ENCODE measurements at places on chromosomes 12 and 14.
A peak's percentile ranks its signal among the peaks of the same experiment; 100 is the strongest.

DNA sequence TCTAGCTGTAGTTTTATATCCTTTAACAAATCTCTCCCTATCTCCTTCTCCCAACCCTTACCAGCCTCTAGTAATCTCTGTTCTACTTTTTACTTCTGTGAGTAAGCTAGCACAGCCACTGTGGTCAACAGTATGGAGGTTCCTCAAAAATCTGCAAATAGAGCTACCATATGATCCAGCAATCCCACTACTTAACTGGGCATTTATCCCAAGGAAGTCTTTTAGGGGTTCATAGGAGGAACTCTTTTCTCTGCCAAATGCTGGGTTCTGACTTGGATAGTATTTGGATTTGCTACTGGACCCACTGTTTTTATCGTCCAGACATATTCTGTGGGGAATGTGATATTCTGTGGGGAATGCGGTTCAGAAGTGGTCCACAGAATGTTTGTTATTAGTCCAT, 41.1 kb downstream of the EID3 start:
- DNase-seq, result no peak

- no peak for DNase-seq
These were observed 32.7 kb upstream of the RIN3 start for GRCh38 chr14:92480856-92481255.

GRCh38 chr12:98532687-98533304, 17.4 kb downstream of the TMPO start:
- peak; percentile 71 for DNase-seq

GRCh38 chr12:130987151-130987931, 33.6 kb downstream of the ADGRD1 start:
- DNase-seq, result no peak

- no peak for DNase-seq
These were observed 40.4 kb downstream of the P2RX4 start for GRCh38 chr12:121250359-121250758.

GRCh38 chr14:93977790-93978581, 1.6 kb upstream of the ASB2 start:
- no peak for DNase-seq

DNA sequence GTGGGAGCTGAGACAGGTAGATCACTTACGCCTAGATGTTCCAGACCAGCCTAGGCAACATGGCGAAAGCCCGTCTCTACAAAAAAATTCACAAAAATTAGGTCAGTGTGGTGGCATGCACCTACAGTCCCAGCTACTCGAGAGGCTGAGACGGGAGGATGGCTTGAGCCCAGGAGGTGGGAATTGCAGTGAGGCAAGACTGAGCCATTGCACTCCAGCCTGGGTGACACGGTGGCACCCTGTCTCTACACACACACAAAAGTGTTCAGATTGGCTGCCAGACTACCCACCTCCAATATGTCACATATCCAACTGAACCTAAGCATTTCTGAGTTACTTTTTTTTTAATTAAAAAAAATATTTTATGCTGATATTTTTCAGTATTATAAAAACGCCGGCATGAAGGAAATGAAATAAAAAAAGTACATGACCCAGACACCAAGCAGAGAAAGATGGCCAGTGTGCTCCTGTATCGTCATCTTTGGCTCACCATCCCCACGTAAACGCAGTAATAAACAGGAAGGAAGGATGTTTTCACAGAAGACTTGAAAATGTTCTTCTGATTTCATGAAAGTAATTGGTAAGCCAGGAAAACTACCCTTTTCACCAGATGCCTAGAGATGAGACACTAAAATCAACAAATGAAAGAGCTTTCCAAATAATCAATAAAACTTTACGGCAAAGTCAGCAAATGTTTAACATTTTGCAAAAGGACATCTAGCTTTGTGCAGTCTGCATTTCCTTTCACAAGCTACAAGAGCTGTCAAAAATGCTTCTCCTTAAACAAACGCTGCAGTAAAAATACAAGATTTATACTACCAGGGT, 26.4 kb downstream of the CDC42BPB start:
- DNase-seq, result no peak

GRCh38 chr14:98298481-98299244, 973.3 kb downstream of the BCL11B start:
- no peak for DNase-seq

- DNase-seq, result no peak
These were observed 75.8 kb upstream of the RIN3 start for GRCh38 chr14:92437729-92438285.

DNA sequence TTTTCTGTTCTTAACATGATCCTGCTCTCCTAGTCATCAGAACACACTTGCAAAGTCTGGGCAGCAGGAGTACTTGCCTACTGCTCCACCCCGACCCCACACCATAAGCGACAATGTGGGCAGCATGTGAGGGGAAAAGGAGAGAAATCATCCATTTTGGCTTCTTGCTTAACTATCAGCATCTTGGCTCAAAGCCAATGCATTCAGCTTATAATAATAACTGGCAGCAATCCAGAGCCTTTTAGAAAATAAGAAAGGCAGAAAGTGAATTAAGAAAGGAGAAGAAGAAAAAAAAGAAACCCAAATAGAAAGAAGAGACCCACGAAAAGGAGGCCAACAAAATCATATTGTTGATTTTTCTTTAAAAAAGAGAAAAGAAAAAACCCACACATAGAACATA, 930.8 kb downstream of the BCL11B start:
- no peak for DNase-seq

- DNase-seq, result no peak
These were observed 42.9 kb downstream of the CMAS start for GRCh38 chr12:22088886-22089285.

GRCh38 chr12:25264114-25264513, 13.4 kb upstream of the KRAS start:
- no peak for DNase-seq

GRCh38 chr14:90976101-90976500, 84.3 kb downstream of the RPS6KA5 start:
- DNase-seq, result no peak

DNA sequence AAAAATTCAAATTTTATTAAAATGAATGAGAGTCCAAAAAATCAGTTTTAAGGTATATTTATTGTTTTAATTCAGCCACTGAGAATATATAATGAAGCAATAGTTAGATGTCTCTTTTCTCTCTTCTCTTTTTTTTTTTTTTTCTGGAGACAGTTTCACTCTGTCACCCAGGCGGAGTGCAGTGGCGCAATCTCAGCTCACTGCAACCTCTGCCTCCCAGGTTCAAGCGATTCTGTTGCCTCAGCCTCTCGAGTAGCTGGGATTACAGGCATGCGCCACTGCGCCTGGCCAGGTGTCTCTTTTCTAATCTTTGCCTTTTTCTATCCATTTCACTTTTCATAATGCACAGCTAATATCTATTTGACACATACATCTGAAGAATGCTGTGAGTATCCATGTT, 307.1 kb upstream of the RGS6 start:
- no peak for DNase-seq

DNA sequence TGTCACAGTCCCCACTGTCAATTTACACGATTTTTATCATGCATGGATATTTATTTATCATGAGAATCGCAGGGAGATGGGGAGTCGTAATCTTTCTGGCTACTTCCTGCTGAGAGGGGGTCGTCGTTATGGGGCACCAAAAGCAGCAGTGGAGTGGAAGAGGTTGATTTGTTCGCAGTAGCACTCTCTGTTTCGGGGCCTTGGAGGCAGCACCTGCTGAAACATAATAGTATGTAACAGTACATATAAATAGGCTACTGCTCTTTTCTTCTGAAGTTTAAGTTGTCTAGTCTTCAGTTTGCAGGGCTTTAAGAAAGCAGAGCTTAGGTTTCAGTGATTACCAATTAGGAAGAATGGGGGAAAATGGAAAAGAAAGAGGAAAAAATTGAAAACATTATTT, 3.8 kb downstream of the SOAT2 start:
- no peak for DNase-seq

- DNase-seq, result no peak
These were observed 60.9 kb downstream of the ELK3 start for GRCh38 chr12:96255077-96255476.

DNA sequence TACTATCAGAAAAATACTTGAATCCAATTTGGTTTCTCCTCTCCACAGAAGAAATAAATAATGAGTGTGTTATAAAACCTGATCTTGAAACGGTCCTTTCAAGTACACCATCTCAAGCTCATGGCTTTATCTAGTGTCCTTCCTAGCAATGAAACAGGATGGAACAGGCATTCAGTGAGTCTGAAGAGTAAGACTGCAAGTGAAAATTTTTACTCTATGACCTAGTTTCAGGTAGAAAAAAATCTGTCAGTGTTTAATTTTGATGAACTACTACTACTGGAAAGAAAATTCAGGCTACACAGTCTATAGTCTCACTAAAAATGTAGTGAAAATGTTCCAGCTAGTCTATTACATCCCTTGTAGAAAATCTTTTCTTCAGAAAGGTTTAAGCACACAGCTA, 7.7 kb downstream of the CBX5 start:
- no peak for DNase-seq

DNA sequence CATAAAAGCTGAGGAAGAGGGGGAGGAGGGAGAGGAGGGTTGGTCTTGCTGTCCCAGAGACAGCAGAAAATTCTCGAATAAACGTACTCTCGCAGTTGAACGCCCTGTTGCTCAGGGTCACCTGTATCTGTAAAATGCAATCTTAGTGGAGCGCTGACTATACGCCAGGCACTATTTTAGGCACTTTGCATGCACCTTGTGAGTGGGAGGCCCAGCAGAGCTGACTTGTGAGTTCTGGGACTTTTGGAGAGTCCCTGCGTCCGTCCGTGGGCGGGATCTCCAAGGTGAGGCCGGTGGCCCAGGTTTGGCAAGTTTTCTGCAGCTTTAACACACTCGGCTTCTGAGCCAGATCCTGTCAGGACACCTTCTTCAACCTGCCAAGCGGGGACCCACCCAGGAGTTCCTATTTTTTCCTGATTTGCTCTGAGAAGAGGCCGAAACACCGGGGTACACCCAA, 32.5 kb upstream of the PLEKHG6 start:
- no peak for DNase-seq

DNA sequence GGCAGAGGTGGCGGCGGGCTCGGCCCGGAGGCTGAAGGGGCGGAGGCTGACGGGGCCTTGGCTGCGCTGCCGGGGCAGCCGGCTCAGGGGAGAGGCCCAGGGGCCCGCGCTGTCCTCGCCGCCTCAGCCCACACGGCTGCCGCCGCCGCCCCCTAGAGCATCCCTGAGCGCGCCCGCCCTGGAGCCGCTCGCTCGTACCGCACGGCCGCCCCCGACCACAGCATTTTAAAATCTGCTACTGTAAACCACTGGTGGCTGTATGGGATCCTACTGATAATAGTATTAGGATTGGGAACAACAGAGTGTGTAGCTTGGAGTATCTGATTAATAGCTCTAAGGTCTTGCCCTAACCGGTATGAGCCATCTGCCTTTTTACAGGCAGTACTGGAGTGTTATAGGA, 22.2 kb upstream of the EDDM3A start:
- DNase-seq, result no peak

- DNase-seq, result no peak
These were observed 78.0 kb upstream of the SSTR1 start for GRCh38 chr14:38129705-38130104.

DNA sequence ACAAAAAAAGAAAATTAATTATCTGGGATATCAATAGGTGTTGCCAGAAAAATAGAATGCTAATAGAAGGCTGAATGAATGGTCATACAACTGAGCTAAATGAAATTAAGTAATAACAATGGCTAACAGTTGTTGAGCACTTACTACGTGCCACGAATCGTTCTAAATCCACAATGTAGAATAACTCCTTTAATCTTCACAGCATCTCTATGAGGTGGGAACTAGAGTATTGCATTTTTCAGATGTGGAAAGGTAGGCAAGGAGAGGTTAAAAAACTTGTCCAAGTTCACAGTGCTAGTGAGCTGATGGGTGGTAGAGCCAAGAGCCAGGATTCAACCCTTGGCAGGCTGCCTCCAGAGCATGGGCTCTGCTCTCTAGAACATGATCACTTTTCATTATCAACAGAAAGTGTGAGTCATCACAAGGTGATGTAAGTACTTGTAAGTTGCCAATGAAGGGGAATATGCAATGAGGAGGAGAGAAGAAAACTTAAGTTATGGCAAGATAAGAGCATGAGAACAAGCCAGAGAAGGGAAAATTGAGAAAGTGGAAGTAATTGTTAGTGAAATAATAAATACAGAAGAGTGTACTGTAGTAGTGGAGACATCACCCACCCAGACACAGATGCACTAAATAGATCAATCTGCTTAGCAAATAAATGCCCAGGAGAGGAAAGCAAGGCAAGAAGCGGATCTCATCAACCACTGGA, 122.1 kb downstream of the PRKD1 start:
- DNase-seq, result peak; percentile 72

DNA sequence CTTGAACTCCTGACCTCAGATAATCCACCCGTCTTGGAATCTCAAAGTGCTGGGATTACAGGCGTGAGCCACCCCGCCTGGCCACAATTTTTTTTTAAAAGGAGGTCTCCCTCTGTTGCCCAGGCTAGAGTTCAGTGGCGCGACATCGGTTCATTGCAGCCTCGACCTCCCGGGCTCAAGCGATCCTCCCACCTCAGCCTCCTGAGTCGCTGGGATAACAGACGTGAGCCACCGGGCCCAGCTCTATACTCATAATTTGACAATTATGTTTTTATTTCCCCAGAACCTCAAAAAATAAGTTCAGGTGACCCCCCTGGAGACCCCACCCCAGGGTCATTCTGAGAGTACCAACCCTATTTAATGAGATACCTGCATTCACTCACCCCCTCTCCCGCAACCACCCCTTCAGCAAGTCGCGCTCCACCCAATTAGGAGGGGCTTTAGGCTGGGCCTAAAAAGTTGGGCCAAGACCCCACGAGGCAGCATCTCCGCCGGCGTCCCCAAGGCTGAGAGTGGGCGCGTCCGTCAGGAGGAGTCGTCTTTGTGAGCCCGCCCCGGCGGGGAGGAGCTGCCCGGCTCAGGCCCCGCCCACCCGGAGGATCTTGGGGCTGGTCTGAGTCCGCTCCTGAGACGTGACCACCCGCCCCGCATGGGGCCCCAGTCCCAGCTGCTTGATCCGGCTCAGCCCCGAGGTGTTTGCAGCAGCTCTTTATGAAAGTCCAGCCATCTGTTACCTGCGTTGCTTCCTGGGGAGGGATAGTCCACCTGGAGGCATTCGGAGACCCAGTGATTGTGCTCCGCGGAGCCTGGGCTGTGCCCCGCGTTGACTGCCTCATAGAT, at the start of gene ANKRD33:
Gene ANKRD33, plus strand, starts transcription at position 628 of the 840 bp plus-strand sequence. Its CDS starts 84 bp downstream, at position 712.
- DNase-seq, result no peak

DNA sequence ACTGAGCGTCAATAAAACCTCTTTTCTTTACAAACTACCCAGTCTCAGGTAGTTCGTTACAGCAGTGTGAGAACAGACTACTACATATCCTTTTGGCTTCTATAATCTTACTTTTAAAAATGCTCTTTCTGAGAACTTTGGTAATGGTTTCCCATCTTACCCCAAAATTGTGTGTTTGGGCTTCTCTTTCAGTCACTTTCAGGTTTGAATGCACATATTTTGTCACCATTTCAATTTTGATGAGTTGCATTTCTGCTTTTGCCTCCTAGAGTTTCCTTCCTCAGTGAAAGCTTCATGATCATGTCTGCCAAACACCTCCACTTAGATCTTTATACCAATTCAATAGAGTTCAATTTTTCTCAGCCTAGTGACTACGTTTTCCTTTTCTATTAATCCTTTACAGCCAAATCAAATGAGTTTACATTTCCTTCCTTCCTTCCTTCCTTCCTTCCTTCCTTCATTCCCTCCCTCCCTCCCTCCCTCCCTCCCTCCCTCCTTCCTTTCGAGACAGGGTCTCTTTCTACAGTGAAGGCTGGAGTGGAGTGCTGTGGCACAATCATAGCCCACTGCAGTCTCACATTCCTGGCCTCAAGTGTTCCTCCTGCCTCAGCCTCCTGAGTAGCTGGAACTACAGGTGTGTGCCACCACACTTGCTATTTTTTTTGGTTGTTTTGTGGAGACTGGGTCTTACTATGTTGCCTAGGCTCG, 124.9 kb downstream of the BCAT1 start:
- no peak for DNase-seq

- DNase-seq, result no peak
These were observed 266.4 kb downstream of the NAV3 start for GRCh38 chr12:78096909-78097597.

Data from HFFc6 (cell line).